ENCODE measurements at places on chromosomes 3 and 15.

DNA sequence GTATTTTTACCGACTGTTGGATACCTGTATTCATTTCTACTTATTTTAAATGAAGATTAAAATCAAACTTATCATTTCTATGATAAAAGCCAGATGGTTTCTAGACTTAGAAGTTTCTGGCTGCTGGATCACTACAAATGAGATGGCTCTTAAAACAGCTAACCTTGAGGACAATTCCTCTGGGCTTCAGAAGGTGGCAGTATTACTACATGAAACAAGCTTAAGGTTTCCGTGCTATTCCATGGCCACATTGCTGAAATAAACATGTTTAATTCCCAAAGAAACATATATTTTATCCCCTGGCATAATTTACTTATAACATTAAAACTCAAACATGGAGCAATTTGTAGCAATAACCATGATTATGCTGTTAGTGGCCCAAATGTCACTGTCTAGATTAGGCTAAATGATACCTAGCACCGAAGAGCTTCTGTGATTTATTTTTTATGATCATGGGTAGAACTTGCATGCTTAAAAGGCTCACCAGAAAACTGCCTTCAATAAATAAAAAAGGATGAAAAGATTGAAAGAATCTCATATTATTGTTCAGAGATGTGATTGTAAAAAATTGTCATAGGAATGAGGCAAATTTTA, 204.0 kb upstream of the NANOGP8 start:
- DNase-seq: peak; percentile 69

DNA sequence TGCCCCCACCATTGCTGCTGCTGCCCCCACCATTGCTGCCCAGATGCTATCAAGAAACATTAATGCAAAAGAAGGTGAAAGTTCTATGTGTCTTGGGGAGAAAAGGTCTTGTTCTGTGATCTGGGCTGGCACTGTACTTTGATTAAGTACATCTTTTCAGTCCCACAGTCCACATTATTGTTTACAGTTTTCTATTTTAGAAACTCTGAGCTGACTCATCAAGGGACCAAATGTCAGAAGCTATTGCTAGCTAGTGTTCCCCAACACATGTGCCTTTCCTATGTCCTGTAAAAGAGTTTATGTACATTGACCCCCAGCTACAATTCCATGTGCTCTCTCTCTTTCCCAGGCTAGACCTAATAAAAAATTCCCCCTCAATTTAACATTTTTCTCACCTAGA, 264.7 kb upstream of the NECTIN3 start:
- DNase-seq: no peak

GRCh38 chr3:64919934-64920333, 232.1 kb upstream of the ADAMTS9 start:
- no peak for DNase-seq

GRCh38 chr3:187006864-187007630, 76.7 kb downstream of the ST6GAL1 start:
- DNase-seq: no peak

DNA sequence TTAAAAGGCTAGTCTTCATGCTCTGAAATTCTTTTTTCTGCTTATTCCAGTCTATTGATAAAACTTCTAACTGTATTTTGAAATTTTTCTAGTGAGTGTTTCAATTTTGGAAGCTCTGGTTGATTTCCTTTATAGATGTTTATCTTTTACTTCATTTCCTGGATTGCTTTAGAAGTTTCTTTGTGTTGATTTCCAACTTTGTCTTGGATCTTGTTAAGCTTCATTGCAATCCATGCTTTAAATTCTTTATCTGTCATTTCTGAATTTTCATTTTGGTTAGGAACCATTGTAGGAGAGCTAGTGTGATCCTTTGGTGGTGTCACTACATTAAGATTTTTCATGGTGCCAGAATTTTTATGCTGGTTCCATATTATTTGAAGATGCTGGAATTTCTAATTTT, 105.2 kb upstream of the DCBLD2 start:
- DNase-seq: no peak

Measured in kidney tubule cell (primary cell).